ENCODE measurements at places on chromosomes 5 and 9. TPM values are rescaled to one million over a fixed set of nuclear protein-coding genes. Genes with fewer than 3 reads are reported as not detected.

DNA sequence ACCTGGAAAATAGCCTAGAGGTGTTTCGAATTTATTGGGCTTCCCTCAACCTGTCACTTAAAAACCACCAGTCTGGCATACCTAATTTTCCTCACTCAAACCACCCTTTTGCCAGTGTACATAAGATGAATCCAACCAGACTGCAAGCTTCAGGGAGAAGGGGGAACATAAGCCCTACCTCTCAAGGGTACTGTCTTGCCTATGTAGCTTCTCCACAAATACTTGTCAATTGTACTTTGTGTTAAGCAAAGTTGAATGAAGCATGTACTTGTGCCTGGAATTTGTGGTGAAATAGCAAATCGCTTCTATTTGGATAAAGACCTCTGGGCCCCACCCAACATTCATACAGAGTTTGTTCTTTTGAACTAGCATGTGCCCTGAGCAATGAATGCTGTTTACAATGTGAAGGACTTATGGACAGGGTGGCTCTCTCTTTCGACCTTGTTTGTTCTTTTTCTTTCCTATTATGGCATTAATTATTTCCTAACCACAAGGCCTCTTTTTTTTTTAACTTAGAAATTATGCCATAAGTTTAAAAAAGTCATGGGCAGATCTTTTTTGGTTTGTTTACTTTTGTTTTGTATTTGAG lies 580.2 kb downstream of the EBF1 start:
- H3K27ac ChIP-seq, result no peak overlapping the region
- no peaks in the 10 kb centered on the region for H3K4me1 ChIP-seq
- no peak for DNase-seq
- H3K36me3 ChIP-seq, result no peaks in the 10 kb centered on the region
- no peaks in the 10 kb centered on the region for H3K27me3 ChIP-seq
- H3K4me3 ChIP-seq, result no peak overlapping the region

- peak overlapping the region; percentile 61 for H3K4me3 ChIP-seq
- peaks cover 4% of the 10 kb centered on the region for H3K4me1 ChIP-seq
- H3K27me3 ChIP-seq, result no peaks in the 10 kb centered on the region
- DNase-seq, result no peak
- H3K27ac ChIP-seq, result peak overlapping the region; percentile 98
- peaks cover 7% of the 10 kb centered on the region for H3K36me3 ChIP-seq
Measured at GRCh38 chr5:141850244-141850768, 27.9 kb downstream of the PCDH1 start.

GRCh38 chr5:109700516-109701153 lies 10.9 kb downstream of the MAN2A1 start:
- H3K4me1 ChIP-seq, result peaks cover 27% of the 10 kb centered on the region
- no peak overlapping the region for H3K4me3 ChIP-seq
- H3K27me3 ChIP-seq, result no peaks in the 10 kb centered on the region
- no peak overlapping the region for H3K27ac ChIP-seq
- H3K36me3 ChIP-seq, result no peaks in the 10 kb centered on the region

GRCh38 chr9:135971892-135972291 lies 10.7 kb upstream of the UBAC1 start:
- no peaks in the 10 kb centered on the region for H3K36me3 ChIP-seq
- H3K4me3 ChIP-seq, result no peak overlapping the region
- no peak overlapping the region for H3K27ac ChIP-seq

DNA sequence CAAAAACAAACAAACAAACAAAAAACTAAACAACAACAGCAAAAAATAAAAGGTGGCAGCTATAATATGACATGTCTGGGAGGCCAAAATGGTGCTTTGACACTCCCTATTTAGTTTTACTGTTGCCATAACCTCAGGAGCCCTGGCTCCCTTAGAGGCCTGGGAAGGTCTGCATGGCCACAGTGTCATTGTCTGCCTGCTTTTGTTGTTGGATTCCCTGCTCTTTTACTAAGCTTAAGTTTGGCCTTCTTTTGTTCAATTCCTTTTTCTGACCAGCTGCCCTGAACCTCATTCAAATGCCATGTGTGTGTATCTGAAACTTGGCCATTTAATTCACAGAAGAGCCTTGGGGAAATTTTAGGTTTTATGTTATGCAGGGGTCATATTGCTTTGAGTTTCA lies 458.2 kb downstream of the TMEM232 start:
- DNase-seq, result no peak
- H3K4me1 ChIP-seq, result no peaks in the 10 kb centered on the region
- H3K4me3 ChIP-seq, result no peak overlapping the region

- H3K36me3 ChIP-seq, result no peaks in the 10 kb centered on the region
- DNase-seq, result peak; percentile 25
- no peak overlapping the region for H3K4me3 ChIP-seq
- H3K27me3 ChIP-seq, result no peaks in the 10 kb centered on the region
Measured at GRCh38 chr5:102762562-102763227, 7.6 kb downstream of the PAM start.

GRCh38 chr9:136169495-136169894 lies 35.4 kb downstream of the LHX3 start:
- no peak overlapping the region for H3K27ac ChIP-seq
- no peak overlapping the region for H3K4me3 ChIP-seq
- no peaks in the 10 kb centered on the region for H3K36me3 ChIP-seq
- peaks cover 31% of the 10 kb centered on the region for H3K4me1 ChIP-seq
- no peak for DNase-seq

DNA sequence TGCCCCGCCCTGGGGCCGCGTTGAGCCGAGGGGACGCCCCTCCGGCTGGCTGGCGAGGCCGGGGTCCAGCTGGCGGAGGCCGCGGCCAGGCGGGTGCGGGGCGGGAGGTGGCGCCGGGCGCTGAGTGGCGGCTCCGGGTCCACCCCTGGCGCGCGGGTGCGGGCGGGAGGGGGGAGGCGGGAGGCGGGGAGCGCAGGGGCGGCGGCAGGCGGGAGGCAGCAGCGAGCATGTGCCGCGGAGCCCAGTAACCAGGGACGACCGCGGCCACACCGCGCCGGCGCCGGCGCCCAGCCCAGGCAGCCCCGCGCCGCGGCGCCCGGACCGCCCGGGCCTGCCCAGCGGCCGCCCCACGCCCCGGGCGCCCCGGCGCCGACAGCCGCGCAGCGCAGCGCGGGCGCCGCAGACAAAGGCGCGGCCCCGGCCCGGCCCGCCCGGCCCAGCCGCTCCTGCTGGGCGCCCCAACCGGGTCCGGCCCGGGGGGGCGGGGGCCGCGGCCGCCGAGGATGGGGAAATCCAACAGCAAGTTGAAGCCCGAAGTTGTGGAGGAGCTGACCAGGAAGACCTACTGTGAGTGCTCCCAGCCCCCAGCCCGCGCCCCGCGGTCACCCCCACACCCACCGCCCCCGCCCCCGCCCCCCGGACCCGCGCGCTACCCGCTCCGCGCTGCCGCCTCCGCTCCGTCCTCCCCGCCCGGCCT lies at the start of gene NCS1:
TSS of gene NCS1 (plus strand) at position 244 of the 697 bp plus-strand sequence. CDS start at position 504, 260 bp downstream.
- no peaks in the 10 kb centered on the region for H3K27me3 ChIP-seq
- DNase-seq, result peak; percentile 78
- H3K27ac ChIP-seq, result no peak within 1 kb of the TSS
- H3K4me3 ChIP-seq, result no peak within 1 kb of the TSS
- no peaks in the 10 kb centered on the region for H3K36me3 ChIP-seq

DNA sequence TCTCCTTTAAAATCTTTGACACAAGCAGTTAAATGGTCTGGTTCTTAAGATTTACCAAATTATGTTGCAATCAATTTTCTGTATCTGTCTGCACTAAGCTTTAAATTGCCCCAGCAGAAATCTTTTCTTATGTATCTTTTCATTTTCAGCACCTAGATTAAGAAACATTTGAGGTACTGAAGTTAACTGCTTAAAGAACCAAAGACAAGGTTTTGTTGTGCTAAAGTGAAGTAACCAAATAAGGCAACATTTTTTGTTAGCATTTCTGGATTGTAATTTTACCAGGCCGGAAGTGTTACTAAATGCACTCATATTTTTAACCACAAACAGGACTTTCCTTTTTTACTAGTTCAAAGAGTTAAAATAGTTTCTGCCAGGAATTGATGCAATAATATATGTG lies 24.1 kb upstream of the MTAP start:
- no peaks in the 10 kb centered on the region for H3K27me3 ChIP-seq
- H3K27ac ChIP-seq, result no peak overlapping the region
- H3K4me3 ChIP-seq, result no peak overlapping the region
- H3K36me3 ChIP-seq, result no peaks in the 10 kb centered on the region
- no peak for DNase-seq

DNA sequence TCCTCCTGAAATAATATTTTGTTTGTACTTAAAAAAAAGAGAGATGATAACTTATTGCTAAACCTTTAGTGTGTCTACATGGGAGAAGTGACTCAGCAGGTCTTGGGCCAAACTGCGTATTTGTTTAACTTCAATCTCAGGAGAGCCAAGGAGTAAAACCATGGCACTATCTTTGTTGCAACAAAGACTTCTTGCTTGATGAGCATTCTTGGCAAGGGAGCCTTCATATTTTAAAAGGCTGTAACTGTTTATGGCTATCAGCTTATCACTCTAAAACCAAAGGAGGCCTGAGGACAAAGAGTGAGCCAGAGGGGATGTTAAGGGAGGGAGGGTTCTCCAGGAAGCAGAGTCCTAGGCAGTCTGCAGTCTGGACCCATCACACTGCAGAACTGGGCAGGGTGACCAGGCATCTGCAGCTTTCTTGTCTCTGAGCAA lies 216.2 kb upstream of the S1PR3 start:
- H3K27me3 ChIP-seq, result no peaks in the 10 kb centered on the region
- H3K4me1 ChIP-seq, result no peaks in the 10 kb centered on the region
- H3K27ac ChIP-seq, result peak overlapping the region; percentile 22
- no peak overlapping the region for H3K4me3 ChIP-seq
- no peaks in the 10 kb centered on the region for H3K36me3 ChIP-seq

- H3K27ac ChIP-seq, result no peak overlapping the region
- no peaks in the 10 kb centered on the region for H3K4me1 ChIP-seq
- no peaks in the 10 kb centered on the region for H3K27me3 ChIP-seq
Measured at GRCh38 chr9:121260457-121261106, 7.4 kb upstream of the GSN start.

DNA sequence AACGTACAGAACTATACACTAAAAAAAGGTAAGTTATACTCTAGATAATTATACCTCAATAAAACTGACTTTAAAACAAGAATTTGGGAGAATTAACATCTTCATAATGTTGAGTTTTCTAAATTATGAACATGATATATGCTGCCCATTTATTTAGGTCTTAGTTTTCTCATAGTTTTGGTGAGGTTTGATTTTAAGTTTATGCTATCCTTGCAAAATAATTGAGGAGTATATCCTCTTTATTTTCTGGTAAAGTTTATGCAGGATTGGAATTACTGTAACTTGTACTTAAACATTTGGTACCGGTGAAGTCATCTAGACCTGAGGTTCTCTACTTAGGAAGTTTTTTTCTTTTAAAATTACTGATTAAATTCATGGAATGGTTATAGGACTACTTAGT lies 38.9 kb upstream of the RNU6ATAC start:
- H3K27ac ChIP-seq, result no peak overlapping the region
- no peaks in the 10 kb centered on the region for H3K36me3 ChIP-seq
- no peak for DNase-seq
- no peaks in the 10 kb centered on the region for H3K27me3 ChIP-seq
- no peak overlapping the region for H3K4me3 ChIP-seq
- no peaks in the 10 kb centered on the region for H3K4me1 ChIP-seq

DNA sequence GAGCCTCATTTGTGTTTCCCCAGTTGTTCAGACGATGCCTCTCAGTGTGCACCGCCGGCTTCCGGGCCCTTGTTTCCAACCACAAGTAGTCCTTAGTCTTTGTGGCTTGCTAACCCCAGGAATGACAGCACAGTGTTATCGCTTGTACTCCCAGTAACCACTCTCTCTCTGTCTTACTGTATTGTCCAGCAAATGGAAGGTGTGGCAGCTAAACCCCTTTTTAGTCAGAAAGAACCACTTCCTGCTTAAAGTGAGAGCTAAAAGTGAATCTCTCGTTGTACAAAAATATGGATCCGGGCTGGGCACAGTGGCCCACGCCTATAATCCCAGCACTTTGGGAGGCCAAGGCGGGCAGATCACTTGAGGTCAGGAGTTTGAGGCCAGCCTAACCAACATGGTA lies 61.3 kb downstream of the ENC1 start:
- no peaks in the 10 kb centered on the region for H3K36me3 ChIP-seq
- no peak for DNase-seq
- H3K27me3 ChIP-seq, result no peaks in the 10 kb centered on the region

- no peak overlapping the region for H3K27ac ChIP-seq
- no peaks in the 10 kb centered on the region for H3K36me3 ChIP-seq
- peaks cover 5% of the 10 kb centered on the region for H3K4me1 ChIP-seq
- DNase-seq, result no peak
Measured at GRCh38 chr5:154241021-154241420, 50.5 kb downstream of the GALNT10 start.

GRCh38 chr5:136037001-136037705 lies 8.4 kb downstream of the TGFBI start:
- peaks cover 13% of the 10 kb centered on the region for H3K4me1 ChIP-seq
- peak; percentile 60 for DNase-seq
- H3K36me3 ChIP-seq, result peaks cover 5% of the 10 kb centered on the region
- no peak overlapping the region for H3K4me3 ChIP-seq
- H3K27me3 ChIP-seq, result no peaks in the 10 kb centered on the region

DNA sequence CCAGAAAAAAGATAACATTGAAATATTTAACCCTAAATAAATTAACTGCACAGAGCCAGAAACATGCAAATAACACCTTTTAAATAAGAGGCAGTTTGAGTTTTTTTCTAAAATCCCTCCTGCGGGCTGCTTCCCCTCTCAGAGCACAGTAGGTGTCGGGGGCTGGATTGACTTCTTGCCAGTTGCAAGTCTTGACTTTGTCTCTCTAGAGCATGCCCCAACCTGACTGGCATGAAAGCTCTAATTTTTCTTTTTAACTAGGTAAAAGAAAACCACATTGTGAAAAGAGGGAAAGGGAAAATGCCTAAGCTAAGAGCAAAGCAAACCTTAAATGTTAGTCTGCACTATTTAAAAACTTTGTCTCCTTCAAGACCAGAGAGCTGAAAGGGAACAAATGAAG lies 46.4 kb upstream of the DNAH5 start:
- DNase-seq, result no peak
- no peaks in the 10 kb centered on the region for H3K36me3 ChIP-seq
- H3K27ac ChIP-seq, result no peak overlapping the region
- H3K4me3 ChIP-seq, result no peak overlapping the region
- no peaks in the 10 kb centered on the region for H3K4me1 ChIP-seq

DNA sequence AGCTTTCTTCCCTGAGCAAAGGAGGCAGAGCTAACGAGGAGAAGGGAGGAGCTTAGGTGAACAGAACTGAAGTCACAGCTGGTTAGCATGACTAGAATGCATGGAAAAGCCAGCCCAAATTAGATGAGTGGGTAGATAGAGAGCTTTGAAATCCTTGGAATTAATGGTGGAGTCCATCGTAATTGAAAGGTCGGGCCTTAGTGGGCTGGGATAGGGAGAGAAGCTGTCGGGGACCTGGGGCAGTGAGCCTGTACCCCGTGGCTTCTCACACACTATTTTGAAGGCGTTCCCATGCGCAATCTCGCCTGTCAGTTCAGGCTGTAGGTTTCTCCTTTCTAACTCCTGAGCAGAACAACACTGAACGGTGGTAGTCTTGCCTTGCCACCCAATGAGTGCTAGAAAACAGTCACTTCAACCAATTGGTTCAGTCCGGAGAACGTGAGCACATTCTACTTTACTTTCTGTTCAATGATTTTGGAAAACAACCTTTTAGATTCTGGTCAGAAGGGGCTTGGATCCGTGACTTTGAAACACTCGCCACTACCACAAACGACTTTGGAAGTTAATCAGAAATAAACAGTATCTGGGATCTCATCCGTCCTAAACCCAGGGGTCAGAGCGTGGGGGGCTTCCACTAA lies 655 bp upstream of the RAI14 start:
- DNase-seq, result peak; percentile 71
- H3K36me3 ChIP-seq, result no peaks in the 10 kb centered on the region
- peak overlapping the region; percentile 86 for H3K4me3 ChIP-seq
- peaks cover 5% of the 10 kb centered on the region for H3K27me3 ChIP-seq
- peak overlapping the region; percentile 74 for H3K27ac ChIP-seq

The NPR3 gene
- polyA plus RNA-seq, result 6.8 TPM

The CRB2 gene
- 0.06 TPM for polyA plus RNA-seq

The RNF208 gene
- polyA plus RNA-seq, result 7.2 TPM

The PCAT7 gene
- polyA plus RNA-seq, result 2.0 TPM

The KIAA0825 gene
- polyA plus RNA-seq, result 2.6 TPM

Measured in small intestine (tissue), 16 donors.